DMS 273 treated with DMSO at 0.1 percent for 48 hours (cell line): ENCODE measurements at places on chromosomes 7 and 10.

- no peak for DNase-seq
Observed at GRCh38 chr7:5421714-5422395, 1.8 kb downstream of the TNRC18 start.

DNA sequence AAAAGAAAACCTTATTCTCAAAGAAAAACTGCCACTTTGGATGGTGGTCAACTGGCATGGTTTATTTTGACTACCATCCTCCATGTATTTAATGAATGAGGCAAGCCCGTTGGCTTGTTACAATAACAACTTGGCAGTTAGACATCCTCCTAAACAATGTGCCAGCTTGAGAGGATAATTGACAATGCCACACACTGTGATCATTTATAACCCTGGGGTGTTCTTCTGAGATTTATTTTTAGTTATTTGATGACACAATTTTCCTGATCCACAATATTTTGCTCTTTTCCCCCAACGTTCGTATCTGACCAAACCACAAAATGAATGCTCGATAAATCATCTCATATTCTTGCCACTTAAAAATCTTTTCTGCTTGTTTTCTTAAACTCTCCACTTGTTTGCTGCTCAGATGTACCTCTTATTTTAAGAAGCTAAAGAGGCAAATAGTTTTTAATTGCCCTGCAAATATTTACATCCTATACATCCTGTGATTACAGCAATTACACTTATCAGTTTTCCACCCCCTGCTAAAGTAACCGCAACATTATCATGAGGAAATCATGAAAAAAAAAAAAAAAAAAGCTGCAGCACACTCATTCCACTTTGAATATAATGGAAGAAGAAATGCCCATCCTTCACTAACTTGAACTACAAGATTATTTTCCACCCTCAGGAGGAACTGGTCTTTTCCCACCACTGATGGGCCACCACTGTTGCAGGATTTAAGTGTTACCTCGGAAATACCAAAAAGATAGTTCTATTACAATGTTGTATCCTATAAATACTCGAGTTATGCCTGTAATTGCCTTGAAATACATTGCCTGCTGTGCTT lies 119.9 kb downstream of the MBL2 start:
- DNase-seq, result no peak

- no peak for DNase-seq
Observed at GRCh38 chr7:145884716-145885514, 231.7 kb upstream of the CNTNAP2 start.

DNA sequence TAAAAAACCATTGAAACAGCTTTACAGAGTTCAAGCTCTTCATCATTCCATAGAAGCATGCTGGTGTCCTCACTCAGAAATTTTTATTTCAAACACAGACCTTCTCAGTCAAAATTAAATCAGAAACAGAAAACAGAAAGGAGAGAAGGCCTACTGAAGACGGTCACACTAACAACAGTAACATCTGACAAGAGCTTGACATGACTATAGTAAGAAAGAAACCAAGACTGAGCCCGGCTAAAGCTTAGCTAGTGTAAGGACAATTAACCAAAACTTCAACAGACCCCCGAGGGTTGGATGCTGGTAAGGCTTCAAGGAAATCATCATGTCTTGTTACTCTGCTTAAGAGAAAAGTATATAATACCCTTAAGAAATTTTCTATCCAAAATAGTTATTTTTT lies 38.6 kb downstream of the MTPN start:
- DNase-seq, result no peak

DNA sequence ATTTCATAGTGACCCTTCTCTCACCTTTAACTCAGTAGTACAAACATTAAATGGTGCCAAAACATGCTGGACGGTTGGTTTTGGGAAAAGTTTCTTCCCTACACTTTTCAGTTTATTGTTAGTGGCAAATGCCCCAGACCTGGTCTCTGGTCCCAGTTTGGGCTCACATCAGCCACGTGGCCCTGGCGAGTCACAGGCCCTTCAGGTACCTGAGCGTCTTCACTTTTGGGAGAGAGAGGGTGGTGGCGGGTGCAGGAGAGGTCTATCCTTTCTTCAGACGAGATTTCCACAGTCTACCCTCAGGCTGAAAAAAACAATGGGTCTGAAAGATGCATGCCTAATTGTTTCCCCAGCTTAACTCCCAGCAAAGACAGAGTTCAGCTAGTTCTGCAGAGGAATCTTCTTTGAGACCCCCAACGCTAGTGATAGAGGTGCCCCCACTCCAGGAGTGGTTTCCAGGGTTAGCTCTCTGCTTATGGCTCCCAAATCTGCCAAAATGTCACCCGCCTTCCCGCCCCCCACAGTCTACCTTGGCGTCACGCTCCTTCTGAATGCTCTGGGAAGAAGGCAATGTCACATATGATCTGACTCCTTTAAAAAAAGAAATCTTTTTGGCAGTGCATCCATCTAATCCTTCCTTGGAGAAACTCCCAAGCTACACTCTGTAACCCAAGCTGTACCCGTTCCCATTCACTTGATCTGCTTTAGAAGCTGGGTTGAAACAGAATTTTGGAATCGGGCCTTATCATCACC lies 384.8 kb upstream of the FOXK1 start:
- no peak for DNase-seq

- DNase-seq, result no peak
Observed at GRCh38 chr7:22885797-22886261, 63.2 kb upstream of the TOMM7 start.

DNA sequence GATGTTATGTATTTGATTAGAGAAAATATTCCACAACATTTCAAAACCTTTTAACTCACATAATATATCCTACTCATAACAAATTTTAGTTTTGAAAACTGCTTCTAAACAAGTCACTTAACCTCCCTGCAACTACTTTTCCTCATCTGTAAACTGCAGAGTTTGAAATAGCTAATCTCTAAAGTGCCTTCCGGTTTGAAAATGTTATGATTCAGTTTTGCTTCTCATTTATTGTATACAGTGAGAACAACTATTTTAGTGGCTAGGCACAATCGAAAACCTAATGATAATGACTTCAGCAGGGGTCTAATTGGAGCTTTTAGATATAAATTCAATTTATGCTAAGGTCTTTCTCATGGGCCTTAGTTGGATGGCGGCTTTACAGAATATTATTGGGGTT lies 30.7 kb upstream of the TEX47 start:
- no peak for DNase-seq

GRCh38 chr10:113423981-113424721 lies 128.7 kb upstream of the HABP2 start:
- DNase-seq, result no peak

DNA sequence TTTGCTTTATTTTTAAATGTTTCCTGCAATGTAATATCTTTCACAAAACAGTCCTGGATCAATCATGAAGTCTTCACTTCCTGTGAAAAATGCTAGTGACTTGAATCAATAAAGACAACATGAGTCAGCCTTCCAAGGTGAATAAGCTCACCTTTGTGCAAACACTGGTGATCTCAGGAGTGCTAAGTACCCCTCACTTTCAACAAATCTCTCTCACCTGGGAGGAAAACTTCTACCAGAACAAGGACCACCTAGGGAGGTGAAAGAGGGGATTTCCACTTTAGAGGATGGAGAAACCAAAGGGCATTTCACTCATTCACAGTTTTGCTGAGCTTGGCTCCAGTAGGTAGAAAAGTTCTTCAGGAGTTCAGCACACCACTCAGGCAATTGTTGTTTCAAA lies 64.8 kb downstream of the CALD1 start:
- DNase-seq, result no peak

DNA sequence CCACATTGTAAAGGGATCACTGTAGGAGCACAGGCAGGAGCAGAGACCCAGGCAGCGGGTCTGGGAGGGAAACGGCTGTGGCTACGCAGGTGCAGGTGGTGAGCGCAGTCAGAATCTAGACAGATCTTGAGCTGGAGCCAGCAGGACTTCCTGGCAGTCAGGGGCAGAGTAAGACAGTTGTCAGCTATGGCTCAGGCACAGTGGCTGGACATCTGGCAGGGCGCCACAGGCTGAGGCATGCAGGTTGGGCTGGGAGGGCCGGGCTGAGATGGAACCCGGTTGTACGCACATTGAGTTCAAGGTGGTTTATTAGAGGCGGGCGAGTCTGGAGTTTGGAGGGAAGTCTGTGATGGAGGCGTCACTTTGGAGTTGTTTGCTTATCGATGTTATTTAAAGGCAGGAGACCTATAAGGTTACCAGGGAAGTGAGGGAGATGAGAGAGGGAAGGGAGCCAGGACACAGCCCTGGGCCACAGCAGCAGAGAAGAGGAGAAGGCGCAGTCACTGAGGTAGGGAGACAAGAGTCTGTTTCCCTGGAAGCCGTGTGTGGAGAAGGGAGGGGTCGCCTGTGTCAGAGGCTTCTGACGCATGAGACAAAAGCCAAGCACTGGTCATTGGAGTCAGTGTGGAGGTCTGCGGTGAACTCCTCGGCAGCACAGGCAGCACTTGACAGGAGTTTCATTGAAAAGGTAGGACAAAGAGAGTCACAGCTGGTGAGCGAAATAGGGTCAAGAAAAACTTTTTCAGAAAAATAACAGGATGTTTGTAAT lies 73.8 kb downstream of the LANCL2 start:
- DNase-seq, result no peak

- no peak for DNase-seq
Observed at GRCh38 chr10:91197127-91197526, 23.3 kb upstream of the PCGF5 start.

- no peak for DNase-seq
Observed at GRCh38 chr7:35581605-35582210, 113.2 kb downstream of the HERPUD2 start.

GRCh38 chr7:152336754-152337368 lies 98.9 kb downstream of the KMT2C start:
- DNase-seq, result no peak

GRCh38 chr7:115516341-115516740 lies 514.2 kb downstream of the TFEC start:
- no peak for DNase-seq

- DNase-seq, result no peak
Observed at GRCh38 chr10:14180911-14181566, 149.7 kb downstream of the FRMD4A start.

DNA sequence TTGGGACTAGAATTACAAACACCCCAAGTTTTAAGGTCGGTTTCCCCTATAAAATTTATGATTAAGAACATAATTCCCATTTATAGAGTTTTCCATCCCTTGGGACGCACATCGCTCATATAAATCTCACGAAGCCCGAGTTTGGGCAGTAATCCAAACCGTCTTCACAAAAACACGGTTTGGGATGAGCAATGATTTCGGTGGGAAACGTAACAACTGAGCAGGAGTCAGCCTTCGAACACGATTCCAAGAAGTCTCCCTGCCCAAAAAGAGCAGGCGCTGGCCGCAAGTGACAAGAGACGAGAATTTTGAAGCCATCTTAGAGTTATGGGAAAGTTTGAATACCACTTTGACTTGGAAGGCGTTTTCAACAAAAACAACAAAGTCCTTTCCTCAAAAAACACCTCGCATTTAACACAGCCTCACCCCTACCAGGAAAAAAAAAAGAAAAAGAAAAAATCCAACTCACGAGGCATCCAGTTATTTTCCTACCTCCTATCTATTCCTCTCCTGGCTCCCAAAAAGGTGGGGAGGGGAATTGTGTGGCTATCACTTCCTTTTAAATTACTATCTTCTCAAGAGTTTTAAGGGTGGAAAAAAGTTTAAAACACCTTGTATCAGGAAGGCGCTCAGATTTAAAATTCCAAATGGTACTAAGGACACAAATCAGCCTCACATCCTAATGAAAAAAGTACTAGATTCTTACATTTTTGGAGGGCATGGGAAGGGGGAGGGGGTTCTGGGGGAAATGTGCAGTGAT lies 1.6 kb downstream of the SEPHS1 start:
- no peak for DNase-seq

DNA sequence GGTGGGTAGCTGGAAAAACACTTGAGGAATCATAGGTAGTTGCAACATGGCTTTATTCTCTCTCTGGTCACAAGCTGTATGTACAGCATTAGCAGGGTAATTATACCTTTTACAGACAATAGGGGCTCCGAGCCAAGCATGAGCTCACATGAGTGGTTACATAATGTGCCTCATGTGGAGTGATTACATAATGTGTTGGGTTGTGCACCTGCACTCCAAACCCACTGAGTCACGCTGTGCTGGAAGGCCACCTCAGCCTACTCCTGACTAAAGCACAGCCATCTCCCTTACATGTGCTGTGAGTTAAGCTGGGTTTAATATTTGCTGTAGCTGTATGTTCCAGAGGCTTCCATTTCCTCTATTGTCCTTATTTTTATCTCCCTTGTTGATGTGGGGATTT lies 348.7 kb upstream of the SEMA3C start:
- DNase-seq, result no peak

GRCh38 chr7:157514306-157514705 lies 177.5 kb downstream of the DNAJB6 start:
- DNase-seq, result no peak

- DNase-seq, result no peak
Observed at GRCh38 chr7:90404777-90405176, 1.5 kb downstream of the CLDN12 start.

GRCh38 chr10:112799726-112800510 lies 150.1 kb upstream of the TCF7L2 start:
- DNase-seq, result no peak

DNA sequence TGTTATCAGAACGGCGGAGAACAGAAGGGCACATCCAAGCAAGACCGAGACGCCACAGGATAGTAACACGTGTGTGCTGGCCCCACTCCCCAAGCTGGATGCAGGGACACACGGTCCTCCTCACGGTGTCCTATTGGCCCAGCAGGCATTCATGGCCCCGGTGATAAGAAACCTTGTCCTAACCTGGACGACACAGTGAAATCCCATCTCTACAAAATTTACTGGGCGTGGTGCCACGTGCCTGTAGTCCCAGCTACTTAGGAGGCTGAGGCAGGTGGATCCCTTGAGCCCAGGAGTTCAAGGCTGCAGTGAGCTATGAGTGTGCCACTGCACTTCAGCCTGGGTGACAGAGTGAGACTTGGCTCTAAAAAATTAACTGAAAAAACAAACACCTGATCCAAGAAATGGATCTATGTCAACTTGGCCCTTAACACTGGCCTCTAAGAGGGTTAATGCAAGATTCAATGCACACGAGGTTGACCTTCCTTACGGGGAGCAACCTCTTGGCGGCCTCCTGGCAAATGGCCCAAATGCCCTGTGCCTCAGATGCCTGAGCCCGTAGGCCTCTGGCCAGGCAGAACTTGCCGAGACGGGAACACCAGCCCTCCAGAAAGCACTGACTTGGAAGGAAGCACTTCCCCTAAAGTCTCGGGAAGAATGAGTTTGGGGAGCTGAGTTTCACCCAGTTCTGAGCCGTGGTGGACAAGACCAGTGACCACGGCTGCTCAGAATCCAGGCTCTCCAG lies 72.3 kb downstream of the ZRANB1 start:
- DNase-seq, result no peak

- DNase-seq, result peak; percentile 6
Observed at GRCh38 chr10:93992400-93993030, 1.2 kb upstream of the PLCE1 start.

GRCh38 chr7:138975343-138976104 lies 5.7 kb downstream of the KIAA1549 start:
- peak; percentile 79 for DNase-seq

DNA sequence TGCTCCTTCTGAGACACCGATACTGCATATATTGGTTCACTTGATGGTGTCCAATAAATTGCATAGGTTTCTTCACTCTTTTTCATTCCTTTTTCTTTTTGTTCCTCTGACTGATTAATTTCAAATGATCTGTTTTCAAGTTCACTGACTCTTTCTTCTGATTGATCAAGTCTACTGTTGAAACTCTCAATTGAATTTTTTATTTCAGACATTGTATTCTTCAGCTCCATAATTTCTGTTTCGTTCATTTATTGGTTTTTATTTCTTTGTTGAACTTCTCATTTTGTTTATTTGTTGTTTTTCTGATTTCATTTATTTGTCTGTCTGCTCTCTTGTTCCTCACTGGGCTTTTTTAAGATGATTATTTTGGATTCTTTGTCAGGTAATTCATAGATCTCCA lies 13.6 kb downstream of the CASP7 start:
- no peak for DNase-seq
